ENCODE measurements at places on chromosomes 5 and 9.

DNA sequence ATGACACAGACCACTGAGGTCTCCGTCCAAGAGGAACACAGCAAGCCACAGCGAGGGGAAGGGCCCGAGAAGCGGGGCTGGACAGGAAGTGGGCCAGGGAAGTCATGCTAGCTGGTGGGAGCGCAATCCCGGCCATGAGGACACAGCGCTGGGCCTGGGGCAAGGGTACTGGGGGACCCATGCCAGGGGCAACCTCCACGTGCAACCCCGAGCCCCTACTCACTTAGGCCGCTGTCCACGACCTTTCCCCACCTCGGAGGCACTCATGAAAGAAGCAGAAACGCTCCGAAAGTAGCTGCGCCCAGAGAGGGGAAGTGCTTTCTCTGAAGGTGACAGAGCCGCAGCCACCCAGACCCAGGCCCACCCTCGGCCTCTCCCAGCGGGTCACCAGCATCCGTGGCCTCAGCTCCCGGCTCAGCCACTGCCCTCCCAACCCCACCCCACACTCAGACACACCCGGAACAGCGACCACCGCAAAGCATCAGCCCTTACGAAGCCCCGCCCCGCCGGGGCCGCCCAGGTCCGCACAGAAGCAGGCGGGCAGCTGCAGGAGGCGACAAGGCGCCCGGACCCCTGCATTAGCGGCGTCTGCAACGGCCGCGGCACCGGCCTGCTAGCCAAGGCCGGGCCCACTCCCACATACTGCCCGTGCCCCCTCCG, 782 bp downstream of the BICD2 start:
- DNase-seq, result no peak

- no peak for DNase-seq
Measured at GRCh38 chr5:65459995-65460394, 21.7 kb downstream of the ADAMTS6 start.

DNA sequence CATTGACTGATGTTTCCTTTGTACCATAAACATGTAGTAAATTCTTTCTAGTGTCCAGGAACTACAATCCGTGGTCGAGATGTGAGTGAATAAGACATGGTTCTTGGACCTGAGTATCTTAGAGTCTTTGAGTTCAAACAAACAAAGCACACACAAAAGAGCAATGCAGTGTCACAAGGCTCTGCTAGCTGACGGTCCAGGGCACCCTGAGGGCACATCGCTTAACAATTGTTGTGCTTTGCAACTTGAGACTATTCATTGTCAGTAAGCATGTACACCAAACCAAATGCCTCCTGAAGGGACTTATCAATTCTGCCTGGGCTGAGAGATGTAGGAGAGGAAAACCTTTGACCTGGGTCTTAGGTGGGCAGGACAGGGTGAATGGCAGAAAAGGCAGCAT, 84.8 kb downstream of the CAMK4 start:
- DNase-seq, result no peak

DNA sequence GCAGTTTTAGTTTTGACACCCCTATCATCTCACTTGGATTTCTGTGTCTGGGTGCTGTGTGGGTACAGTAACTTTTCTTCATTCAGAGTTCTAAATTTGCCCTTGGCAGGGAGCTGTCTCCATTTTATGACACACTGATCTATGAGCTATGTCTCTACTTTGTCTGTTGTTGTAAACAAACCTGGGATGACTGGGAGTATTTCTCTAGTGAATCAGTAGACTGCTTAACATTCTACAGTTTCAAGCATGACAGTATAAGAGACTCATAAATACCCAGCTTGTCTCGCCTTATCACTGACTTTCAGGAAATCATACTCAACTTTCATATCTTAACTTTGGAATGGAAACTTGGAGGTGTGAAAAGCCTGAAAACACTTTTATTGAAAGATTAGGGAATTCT, 212.1 kb upstream of the NUDT12 start:
- DNase-seq, result no peak

Data from NCI-H774 (cell line).